ENCODE measurements at places on chromosomes 3 and 15.

GRCh38 chr3:161471211-161471610, 25.4 kb upstream of the OTOL1 start:
- H3K4me1 ChIP-seq, result no peaks in the 10 kb centered on the region
- H3K36me3 ChIP-seq, result no peaks in the 10 kb centered on the region
- H3K27ac ChIP-seq, result no peak overlapping the region
- H3K4me3 ChIP-seq, result no peak overlapping the region
- H3K27me3 ChIP-seq, result no peaks in the 10 kb centered on the region

GRCh38 chr3:121855555-121855954, 20.5 kb downstream of the EAF2 start:
- no peak for DNase-seq
- H3K4me3 ChIP-seq, result no peak overlapping the region
- H3K36me3 ChIP-seq, result no peaks in the 10 kb centered on the region
- no peak overlapping the region for H3K27ac ChIP-seq
- H3K27me3 ChIP-seq, result no peaks in the 10 kb centered on the region
- H3K4me1 ChIP-seq, result no peaks in the 10 kb centered on the region

- no peaks in the 10 kb centered on the region for H3K27me3 ChIP-seq
- H3K4me3 ChIP-seq, result no peak overlapping the region
- H3K27ac ChIP-seq, result no peak overlapping the region
- no peaks in the 10 kb centered on the region for H3K4me1 ChIP-seq
- no peaks in the 10 kb centered on the region for H3K36me3 ChIP-seq
Measured at GRCh38 chr3:134817297-134817696, 22.2 kb downstream of the EPHB1 start.

GRCh38 chr15:56667517-56667916, 65.8 kb downstream of the ZNF280D start:
- H3K27me3 ChIP-seq, result no peaks in the 10 kb centered on the region
- no peak for DNase-seq
- H3K27ac ChIP-seq, result no peak overlapping the region
- no peaks in the 10 kb centered on the region for H3K36me3 ChIP-seq
- no peaks in the 10 kb centered on the region for H3K4me1 ChIP-seq

DNA sequence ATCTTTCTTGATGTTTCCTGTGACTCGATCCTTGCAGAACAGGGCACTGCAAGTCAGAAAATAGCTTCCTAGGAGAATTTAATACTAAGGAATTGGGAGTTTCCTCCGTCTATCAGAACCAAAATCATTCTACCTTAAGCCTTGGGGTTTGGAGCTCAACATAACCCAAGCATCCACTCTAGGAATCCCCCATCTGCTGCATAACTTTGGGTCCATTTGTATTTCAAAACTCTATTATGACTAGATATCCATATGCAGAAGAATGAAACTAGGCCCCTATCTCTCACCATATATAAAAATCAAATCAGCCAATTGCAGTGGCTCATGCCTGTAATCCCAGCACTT, 61.7 kb upstream of the AKAP13 start:
- DNase-seq, result no peak
- no peak overlapping the region for H3K27ac ChIP-seq
- H3K4me1 ChIP-seq, result peaks cover 17% of the 10 kb centered on the region
- H3K27me3 ChIP-seq, result peaks cover 15% of the 10 kb centered on the region
- no peaks in the 10 kb centered on the region for H3K36me3 ChIP-seq

DNA sequence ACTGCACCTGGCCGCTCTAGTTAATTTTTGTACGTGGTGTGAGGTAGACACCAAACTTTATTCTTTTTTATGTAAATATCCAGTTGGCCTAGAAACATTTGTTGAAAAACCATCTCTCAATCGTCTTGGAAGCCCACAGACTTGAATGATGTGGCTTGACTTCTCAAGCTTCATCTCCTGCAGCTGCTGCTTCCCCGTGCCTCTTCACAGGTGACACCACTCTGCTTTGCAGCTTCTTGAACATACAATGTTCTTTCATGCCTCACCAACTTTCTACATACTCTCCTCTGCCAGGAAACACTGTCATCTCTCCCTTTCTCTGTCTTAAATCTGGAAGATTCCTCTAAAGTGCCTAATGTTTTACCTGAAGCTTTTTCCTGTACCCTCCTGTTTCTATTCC, 35.6 kb downstream of the MAP6D1 start:
- H3K27me3 ChIP-seq, result no peaks in the 10 kb centered on the region
- H3K36me3 ChIP-seq, result peaks cover 89% of the 10 kb centered on the region
- H3K4me3 ChIP-seq, result no peak overlapping the region
- no peak for DNase-seq
- no peaks in the 10 kb centered on the region for H3K4me1 ChIP-seq

- H3K4me1 ChIP-seq, result peaks cover 57% of the 10 kb centered on the region
- H3K27ac ChIP-seq, result peak overlapping the region; percentile 87
- H3K4me3 ChIP-seq, result peak overlapping the region; percentile 71
- no peaks in the 10 kb centered on the region for H3K36me3 ChIP-seq
- no peaks in the 10 kb centered on the region for H3K27me3 ChIP-seq
Measured at GRCh38 chr3:43287500-43287873, 1.1 kb downstream of the SNRK start.

DNA sequence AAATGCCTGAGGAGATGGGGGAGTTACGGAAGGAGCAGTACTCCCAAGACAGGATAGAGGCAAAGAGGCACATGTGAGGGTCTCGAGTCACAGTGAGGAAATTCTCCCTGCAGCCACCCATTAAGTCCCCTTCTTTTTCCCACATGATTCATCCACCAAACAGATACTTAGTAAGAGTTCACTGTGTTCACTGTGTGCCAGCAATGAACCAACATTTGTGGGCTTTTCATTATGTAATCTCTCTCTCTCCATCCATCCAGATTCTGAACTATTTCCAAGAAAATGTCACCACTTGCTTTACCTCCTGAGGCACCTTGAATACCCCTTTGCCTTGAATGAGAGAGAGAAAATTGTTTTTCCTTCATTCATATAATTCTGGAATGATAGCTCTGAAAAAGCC, 24.6 kb upstream of the LRRFIP2 start:
- no peak for DNase-seq
- H3K4me1 ChIP-seq, result no peaks in the 10 kb centered on the region
- no peaks in the 10 kb centered on the region for H3K27me3 ChIP-seq
- no peaks in the 10 kb centered on the region for H3K36me3 ChIP-seq
- H3K4me3 ChIP-seq, result no peak overlapping the region

GRCh38 chr15:67632261-67632660, 89.8 kb downstream of the MAP2K5 start:
- no peak for DNase-seq
- no peak overlapping the region for H3K27ac ChIP-seq
- no peak overlapping the region for H3K4me3 ChIP-seq
- no peaks in the 10 kb centered on the region for H3K4me1 ChIP-seq

DNA sequence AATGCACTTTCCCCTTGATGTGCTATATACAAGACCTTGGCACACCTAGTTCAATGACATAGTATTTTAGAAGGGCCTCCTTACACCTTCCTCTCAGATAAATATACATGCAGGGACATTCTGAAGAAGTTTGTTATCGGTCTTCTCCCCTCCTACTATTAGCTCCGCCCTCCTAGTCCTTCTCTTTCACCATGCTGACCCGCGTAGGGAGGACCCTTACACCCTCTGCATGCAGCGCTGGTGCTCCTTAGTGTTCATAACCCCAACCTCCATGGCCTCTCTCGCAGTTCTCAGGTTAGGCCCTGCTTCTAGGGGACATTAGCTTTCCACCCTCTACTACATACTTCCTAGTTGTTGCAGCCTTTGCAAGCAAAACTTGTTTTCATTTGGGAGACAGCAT, 146.4 kb downstream of the PGPEP1L start:
- DNase-seq, result no peak
- no peaks in the 10 kb centered on the region for H3K27me3 ChIP-seq
- H3K36me3 ChIP-seq, result no peaks in the 10 kb centered on the region
- H3K4me3 ChIP-seq, result no peak overlapping the region
- no peak overlapping the region for H3K27ac ChIP-seq

- H3K27me3 ChIP-seq, result no peaks in the 10 kb centered on the region
- no peak overlapping the region for H3K27ac ChIP-seq
- DNase-seq, result no peak
- H3K4me3 ChIP-seq, result no peak overlapping the region
- no peaks in the 10 kb centered on the region for H3K36me3 ChIP-seq
Measured at GRCh38 chr15:54014067-54014655, 35.9 kb downstream of the UNC13C start.

GRCh38 chr3:114558271-114558670, 264.4 kb downstream of the TIGIT start:
- H3K4me3 ChIP-seq, result no peak overlapping the region
- no peaks in the 10 kb centered on the region for H3K36me3 ChIP-seq
- no peak for DNase-seq
- no peaks in the 10 kb centered on the region for H3K4me1 ChIP-seq
- H3K27ac ChIP-seq, result no peak overlapping the region
- H3K27me3 ChIP-seq, result no peaks in the 10 kb centered on the region

GRCh38 chr3:57956119-57956832, 51.9 kb upstream of the FLNB start:
- H3K4me3 ChIP-seq, result no peak overlapping the region
- no peaks in the 10 kb centered on the region for H3K27me3 ChIP-seq

DNA sequence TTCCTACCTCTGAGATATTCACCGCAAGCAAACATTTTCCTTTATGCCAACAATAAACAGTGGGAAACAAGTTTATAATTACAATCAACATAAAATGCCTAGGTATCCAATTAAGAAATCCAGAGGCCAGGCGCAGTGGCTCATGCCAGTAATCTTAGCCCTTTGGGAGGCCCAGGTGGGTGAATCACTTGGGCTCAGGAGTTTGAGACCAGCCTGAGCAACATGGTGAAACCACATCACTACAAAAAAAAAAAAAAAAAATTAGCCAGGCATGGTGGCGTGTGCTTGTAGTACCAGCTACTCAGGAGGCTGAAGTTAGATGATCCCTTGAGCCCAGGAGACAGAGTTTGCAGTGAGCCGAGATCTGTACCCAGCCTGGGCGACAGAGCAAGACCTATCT, 17.3 kb downstream of the TBC1D2B start:
- no peak overlapping the region for H3K4me3 ChIP-seq
- H3K27ac ChIP-seq, result peak overlapping the region; percentile 35
- H3K27me3 ChIP-seq, result no peaks in the 10 kb centered on the region
- DNase-seq, result no peak

DNA sequence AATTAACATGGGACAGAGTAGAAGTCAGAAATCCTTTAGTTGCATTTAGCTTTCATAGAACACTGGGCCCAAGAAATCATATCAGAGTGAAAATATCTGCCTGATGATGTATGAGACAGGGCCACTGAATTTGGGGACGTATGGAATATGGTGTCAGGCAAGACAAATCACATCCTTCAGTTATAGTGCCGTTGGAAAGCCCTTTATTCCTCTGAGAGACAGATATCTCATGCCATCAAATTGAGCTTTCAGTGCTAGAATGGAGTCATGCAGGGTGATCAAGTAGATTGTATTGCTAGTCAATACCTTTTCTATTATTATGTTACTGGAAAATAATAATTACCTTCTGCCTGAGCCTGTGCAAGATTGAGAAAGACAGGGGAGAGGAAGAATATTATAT, 398.2 kb upstream of the RARB start:
- H3K27me3 ChIP-seq, result no peaks in the 10 kb centered on the region
- no peak overlapping the region for H3K4me3 ChIP-seq
- DNase-seq, result no peak
- peaks cover 19% of the 10 kb centered on the region for H3K4me1 ChIP-seq
- H3K36me3 ChIP-seq, result no peaks in the 10 kb centered on the region
- no peak overlapping the region for H3K27ac ChIP-seq

- no peaks in the 10 kb centered on the region for H3K36me3 ChIP-seq
- H3K27ac ChIP-seq, result no peak overlapping the region
- H3K4me3 ChIP-seq, result no peak overlapping the region
- no peak for DNase-seq
- no peaks in the 10 kb centered on the region for H3K4me1 ChIP-seq
Measured at GRCh38 chr15:100298257-100298656, 43.5 kb downstream of the ADAMTS17 start.

GRCh38 chr3:35800960-35801459, 161.7 kb downstream of the ARPP21 start:
- no peak overlapping the region for H3K27ac ChIP-seq
- no peaks in the 10 kb centered on the region for H3K4me1 ChIP-seq
- H3K27me3 ChIP-seq, result no peaks in the 10 kb centered on the region

GRCh38 chr15:63418811-63419210, 37.2 kb upstream of the CA12 start:
- no peaks in the 10 kb centered on the region for H3K36me3 ChIP-seq
- H3K4me3 ChIP-seq, result no peak overlapping the region
- no peaks in the 10 kb centered on the region for H3K27me3 ChIP-seq

- peaks cover 14% of the 10 kb centered on the region for H3K36me3 ChIP-seq
- no peak overlapping the region for H3K4me3 ChIP-seq
- DNase-seq, result no peak
Measured at GRCh38 chr15:97972366-97972765, 11.9 kb downstream of the ARRDC4 start.

GRCh38 chr15:62722237-62722636, 320.3 kb upstream of the TPM1 start:
- H3K4me1 ChIP-seq, result no peaks in the 10 kb centered on the region
- H3K36me3 ChIP-seq, result peaks cover 50% of the 10 kb centered on the region
- no peaks in the 10 kb centered on the region for H3K27me3 ChIP-seq
- H3K27ac ChIP-seq, result no peak overlapping the region

GRCh38 chr3:132352556-132353143, 35.4 kb downstream of the ACP3 start:
- H3K27me3 ChIP-seq, result no peaks in the 10 kb centered on the region
- DNase-seq, result peak; percentile 72
- H3K4me3 ChIP-seq, result no peak overlapping the region
- H3K4me1 ChIP-seq, result no peaks in the 10 kb centered on the region
- H3K27ac ChIP-seq, result no peak overlapping the region
- no peaks in the 10 kb centered on the region for H3K36me3 ChIP-seq

- no peaks in the 10 kb centered on the region for H3K27me3 ChIP-seq
- H3K4me1 ChIP-seq, result no peaks in the 10 kb centered on the region
- DNase-seq, result no peak
- no peak overlapping the region for H3K27ac ChIP-seq
- H3K36me3 ChIP-seq, result no peaks in the 10 kb centered on the region
- no peak overlapping the region for H3K4me3 ChIP-seq
Measured at GRCh38 chr3:132382267-132382666, 35.0 kb upstream of the DNAJC13 start.

- H3K4me1 ChIP-seq, result no peaks in the 10 kb centered on the region
- no peak overlapping the region for H3K4me3 ChIP-seq
- no peak overlapping the region for H3K27ac ChIP-seq
- H3K36me3 ChIP-seq, result no peaks in the 10 kb centered on the region
- no peaks in the 10 kb centered on the region for H3K27me3 ChIP-seq
- DNase-seq, result no peak
Measured at GRCh38 chr3:30778933-30779332, 115.5 kb downstream of the GADL1 start.

DNA sequence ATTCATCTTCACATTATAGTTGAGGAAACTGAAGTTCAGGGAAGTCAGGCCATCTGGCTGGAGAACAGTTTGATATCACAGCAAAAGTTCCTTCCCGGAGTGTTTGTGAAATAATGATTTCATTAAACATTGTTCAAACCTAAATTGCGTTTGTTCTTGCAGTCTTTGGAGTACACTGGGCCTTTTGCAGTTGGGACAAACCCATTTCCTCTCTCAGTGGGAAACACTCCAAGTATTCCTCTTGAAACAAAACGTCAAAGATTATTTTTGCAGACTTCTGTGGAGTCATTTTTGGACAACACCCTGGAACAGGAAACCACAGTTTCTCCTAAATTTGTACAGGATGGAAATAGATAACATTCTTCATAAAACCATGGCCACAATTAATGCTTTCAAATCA, 287.5 kb downstream of the PTPRG start:
- DNase-seq, result no peak
- H3K27ac ChIP-seq, result peak overlapping the region; percentile 66
- H3K36me3 ChIP-seq, result no peaks in the 10 kb centered on the region
- no peaks in the 10 kb centered on the region for H3K27me3 ChIP-seq
- H3K4me3 ChIP-seq, result no peak overlapping the region

All from sigmoid colon (tissue), 7 donors.